ENCODE measurements at places on chromosomes 11 and 22.

GRCh38 chr11:26556582-26556981 lies 15.5 kb downstream of the MUC15 start:
- DNase-seq, result no peak

DNA sequence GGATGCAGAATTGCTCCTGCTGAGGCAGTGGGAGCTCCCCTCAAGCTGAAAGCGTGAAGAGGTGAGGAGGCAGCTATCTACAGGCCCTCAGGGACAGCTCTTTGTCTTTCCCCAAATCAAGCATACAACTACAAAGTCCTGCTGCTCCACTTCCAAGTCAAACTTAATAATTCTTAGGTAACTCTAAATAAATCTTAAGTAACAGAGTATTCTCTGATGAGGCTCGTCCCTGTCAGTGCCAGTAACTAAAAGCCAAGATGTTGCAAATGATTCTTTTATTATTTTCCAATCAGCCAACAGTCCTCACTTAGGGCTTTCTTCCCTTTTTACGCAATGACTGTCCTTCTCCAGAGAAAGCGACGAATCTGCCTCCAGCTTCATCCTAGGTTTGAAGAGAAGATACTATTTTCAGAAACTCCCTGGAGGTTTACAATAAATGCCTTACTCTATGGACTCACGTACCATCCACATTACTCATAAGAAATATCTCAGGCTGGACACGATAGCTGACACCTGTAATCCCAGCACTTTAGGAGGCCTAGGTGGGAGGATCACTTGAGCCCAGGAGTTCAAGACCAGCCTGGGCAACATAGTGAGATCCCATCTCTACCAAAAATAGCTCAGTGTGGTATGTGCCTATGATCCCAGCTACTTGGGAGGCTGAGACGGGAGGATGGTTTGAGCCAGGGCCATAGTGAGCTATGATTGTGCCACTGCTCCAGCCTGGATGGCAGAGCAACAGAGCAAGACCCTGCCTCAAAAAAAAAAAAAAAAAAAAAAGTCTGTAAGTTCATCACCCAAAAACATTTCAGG lies 3.1 kb upstream of the C22orf39 start:
- DNase-seq, result no peak

DNA sequence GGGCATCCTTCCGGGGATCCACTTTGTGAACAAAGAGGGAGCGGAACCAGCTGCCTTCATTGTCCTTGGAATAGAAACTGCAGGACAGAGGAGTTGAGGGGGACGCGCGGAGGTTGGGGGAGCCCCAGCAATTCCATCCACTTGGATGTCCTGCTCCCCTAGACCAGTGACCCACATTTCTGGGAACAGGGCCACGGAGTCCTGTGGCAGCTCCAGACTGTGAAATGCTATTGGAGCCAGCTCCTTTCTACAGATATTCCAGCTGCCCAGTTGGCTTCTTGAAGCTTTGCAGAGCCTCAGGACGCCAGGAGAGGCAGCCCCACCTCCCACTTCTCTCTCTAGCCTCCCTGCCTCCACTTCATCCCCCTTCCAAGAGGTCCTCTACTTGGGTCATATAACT lies 10.5 kb downstream of the NIPSNAP1 start:
- DNase-seq, result no peak

DNA sequence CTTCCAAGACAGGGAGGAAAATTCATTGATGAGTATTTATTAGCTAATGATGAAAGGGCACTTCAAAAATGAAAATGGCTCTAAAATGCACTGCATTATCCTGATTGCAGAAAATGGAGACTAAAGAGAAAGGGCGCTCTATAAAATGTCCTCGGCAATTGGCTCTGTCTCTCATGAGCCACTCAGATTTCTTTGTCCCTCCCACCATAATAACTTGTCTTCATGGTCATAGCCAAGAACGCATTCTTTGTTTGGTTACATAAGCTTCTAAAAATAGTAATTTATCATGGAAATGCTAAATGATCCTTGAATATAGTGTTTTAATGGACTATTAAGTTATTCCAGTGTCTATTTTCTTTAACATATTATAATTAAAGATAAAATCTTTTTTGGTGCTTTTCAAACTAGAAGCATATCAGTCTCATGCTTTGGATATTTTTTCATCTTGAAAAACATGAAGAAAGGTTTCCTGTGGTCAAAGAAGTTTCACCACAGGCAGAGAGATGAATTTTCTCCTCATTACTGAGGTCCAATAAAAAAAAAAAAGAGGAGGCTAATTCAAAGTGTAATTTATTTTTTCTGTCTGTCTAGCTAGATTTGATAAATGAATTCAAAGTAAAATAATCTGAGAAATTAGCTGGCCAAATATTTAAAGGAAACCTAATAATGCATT lies 238.1 kb upstream of the BLID start:
- DNase-seq, result no peak

DNA sequence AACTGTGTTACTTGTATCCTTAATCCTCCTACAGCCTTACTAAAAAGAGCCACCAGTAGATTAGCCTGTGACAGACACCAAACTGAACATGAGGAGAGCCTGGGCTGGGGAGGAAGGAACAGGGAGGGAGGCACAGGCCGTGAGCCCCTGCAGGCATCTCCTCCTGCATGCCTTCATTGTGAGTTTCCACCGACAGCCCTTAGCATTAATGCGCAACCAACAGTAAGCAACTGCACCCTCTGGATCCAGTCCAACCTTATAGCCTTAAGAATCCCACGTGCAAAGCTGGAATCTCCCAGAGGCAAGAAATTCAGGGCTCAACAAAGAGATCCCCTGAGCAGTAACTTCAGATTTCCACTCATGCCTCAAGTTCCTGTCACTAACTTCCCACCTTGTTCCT lies 84.6 kb downstream of the ETS1 start:
- DNase-seq, result no peak

GRCh38 chr22:43948836-43949406 lies 6.3 kb upstream of the SAMM50 start:
- DNase-seq, result no peak

GRCh38 chr11:48077251-48077650 lies 96.9 kb downstream of the PTPRJ start:
- DNase-seq, result no peak

DNA sequence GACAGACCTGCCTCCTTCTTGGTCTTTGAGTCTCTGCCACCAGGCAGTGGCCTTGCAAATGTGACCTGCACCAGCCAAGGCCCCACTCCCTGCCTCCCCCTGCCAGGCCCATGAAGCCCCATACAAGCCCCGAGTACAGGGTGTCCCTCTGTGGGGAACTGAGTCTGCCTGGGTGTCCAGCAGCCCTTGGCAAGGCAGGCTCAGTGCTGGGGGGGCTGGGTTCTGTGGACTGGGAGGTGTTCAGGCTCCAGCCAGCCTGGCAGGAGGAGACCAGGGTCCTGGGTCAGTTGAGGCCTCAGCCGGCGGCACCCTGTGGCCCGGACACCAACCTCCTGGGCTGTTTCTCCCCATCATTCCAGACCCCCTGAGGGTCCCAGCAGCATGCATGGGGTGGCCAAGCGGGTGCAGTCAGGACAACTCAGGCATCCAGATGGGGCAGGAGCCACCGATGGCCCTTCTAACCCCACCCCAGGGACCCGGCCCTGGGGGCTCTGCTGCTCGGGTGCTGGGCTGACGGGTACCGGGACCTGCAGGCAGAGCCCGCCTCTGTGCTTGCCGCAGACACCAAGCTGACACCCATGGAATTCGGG lies 5.7 kb downstream of the MUC5AC start:
- DNase-seq, result no peak

DNA sequence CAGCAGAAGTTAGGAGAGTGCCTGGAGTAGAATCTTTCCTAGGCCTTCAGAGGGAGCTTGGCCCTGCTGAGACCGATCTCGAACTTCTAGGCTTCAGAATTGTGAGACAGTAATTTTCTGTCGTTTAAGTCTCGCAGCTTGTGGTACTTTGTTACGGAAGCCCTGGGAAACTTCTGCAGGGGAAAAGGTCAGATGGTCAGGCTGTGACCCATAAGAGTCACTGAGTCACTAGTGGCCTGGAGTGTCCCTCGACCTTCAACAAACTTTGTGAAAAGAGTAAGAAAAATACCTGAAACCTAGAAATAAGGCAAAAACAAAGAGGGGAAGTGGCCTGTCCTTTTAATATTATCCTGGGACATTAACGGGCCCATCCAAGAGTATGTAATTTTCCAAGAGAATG lies 34.6 kb downstream of the CSNK2A3 start:
- DNase-seq, result no peak

DNA sequence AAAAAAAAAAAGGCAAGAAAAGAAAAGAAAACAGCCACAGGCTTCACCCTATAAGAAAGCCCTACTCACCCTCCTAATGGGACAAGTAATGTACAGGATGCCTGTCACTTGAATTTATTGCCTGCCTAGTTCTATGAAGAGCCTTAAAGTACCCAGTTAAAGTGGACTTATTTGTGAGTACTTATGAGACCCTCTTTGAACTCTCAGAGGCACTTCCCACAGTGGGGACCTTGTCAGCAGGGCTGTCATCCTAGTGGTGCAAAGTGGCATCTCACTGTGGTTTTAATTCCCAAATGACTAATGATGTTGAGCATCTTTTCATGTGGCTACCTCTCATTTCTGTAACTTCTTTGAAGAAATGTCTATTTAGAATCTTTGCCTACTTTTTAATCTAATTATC lies 41.8 kb upstream of the BARX2 start:
- DNase-seq, result no peak

DNA sequence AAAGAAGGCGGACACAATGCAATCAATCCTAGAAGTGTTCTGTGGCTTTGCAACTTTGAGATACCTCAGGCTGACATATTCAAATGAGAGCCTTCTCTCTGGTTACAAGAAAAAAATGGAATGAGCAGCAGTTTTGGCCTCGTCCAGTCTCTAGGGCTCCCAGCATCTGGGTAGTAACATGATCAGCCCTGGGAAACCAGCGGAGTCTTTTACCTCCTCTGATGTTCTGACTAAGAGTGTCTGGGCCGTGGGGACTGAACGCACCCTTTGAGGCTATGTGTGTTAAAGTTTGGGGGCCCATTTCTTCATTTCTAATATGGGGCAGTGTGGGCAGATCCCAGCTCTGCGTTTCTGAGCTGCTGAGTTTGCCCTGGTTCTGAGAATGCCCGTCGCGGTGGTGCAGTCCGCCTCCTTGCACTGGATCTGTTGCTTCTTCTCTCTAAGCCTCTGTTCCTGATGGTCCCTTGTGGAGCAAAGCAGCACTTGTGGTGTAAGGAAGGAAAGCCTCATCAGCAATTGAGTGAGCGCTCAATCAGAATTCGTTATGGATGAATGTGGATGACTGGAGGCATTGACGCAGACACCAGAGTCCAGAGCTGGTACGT lies 8.1 kb downstream of the PARVB start:
- DNase-seq, result no peak

DNA sequence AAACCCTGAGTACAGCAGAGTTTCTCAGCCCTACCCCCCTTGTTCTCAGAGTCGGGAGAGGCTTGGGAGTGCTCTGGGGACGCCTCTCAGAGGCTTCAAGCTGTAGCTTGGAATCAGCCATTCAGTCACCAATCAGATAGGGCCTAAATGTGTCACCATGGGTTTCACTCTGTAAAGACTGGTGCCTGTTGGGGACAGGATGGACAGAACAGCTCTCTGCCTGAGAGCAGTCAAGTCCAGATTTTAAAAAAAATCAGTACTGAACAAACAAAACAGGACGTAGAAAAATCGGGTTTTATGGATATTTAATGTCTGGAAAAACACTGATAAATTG lies 1.3 kb downstream of the FADD start:
- DNase-seq, result no peak

DNA sequence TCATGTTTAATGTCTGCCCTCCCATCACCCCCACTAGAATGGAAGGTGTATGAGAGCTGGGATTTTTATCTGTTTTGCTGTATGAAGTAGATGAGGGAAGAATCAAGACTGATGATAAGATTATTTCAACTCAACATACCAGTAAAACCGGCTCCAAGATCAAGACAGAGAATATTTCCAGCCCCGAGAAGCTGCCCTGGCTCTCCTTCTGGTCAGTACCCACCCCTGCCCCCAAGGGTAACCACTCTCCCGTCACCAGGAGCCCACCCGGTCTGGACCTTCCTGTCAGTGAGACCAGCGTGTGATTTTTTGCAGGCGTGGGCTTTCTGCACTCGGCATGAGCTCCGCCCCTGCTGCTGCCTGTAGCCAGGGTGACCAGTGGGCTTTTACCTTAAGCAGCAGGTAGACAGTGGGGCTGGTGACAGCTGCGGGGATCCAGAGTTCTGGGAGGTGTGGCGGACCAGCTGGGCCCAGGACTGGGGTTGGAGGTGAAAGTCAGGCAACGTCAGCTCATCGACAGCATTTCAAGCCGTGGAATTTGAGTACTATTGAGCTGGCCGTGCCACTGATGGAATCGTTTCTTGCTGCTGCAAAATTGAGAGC lies 25.6 kb downstream of the RPL3 start:
- no peak for DNase-seq
